ENCODE measurements at places on chromosomes 1 and 21.

GRCh38 chr1:70504176-70504820 lies 93.2 kb downstream of the CTH start:
- DNase-seq = peak; percentile 77

DNA sequence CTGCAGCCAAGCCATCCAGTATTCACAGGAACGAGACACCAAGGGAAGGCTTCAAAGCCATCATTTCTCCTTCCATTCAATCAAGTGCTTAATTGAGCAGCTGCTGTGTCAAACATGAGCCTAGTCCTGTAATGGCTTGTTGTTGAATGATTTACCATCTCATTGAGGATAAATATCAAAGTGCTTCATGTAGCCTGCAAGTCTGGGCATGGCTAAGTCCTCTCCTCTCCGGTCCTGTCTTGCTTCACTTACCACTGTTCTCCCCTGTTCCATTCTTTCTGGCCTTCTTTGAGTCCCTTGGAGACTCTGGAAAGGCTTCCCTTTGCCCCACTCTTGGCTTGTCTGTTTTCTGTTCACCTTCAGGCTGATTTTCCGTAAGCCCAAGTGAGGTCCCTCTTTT lies 279.8 kb downstream of the PBX1 start:
- DNase-seq = no peak

GRCh38 chr1:214707306-214708087 lies 104.5 kb downstream of the CENPF start:
- no peak for DNase-seq

GRCh38 chr1:84598846-84599741 lies 24.9 kb upstream of the CTBS start:
- DNase-seq = no peak

- DNase-seq = no peak
Measured at GRCh38 chr1:201528631-201529252, 10.2 kb upstream of the NAV1 start.

DNA sequence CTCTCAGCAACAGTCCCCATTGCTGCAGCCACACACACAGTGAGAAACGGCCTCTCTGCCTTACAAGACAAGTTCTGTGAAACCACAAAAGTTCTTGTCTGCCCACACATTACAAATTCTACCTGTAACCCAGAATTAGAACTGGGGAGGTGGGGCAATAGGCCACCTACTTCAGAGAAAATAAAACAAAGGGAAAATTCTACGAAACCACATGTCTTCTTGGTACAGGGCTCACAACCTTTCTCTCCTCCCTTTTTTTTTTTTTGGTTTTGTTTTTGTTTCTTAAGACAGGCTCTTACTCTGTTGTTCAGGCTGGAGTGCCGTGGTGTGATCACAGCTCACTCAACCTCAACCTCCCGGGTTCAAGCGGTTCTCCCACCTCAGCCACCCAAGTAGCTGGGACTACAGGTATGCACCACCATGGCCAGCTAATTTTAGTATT lies 30.2 kb downstream of the LPAR3 start:
- DNase-seq = no peak

DNA sequence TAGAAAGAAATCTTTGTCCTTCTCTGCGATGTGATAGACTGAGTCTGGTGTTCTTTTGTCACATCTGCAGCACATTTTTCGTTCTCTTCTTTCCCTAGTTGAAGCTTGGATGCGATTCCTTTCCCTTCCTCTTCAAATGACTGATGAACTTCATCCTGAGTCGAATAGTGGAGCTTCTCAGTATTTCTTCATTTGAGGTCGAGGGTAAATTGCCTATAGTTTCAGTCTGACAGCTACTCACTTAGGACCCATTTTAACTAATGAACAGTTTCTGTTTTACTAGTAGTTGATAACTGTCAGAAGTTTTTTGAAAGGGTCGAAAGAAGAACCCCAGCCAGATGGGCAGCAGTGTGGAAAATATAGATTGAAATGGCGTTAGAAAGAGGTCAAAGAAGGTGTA lies 4.7 kb upstream of the REG4 start:
- DNase-seq = no peak

DNA sequence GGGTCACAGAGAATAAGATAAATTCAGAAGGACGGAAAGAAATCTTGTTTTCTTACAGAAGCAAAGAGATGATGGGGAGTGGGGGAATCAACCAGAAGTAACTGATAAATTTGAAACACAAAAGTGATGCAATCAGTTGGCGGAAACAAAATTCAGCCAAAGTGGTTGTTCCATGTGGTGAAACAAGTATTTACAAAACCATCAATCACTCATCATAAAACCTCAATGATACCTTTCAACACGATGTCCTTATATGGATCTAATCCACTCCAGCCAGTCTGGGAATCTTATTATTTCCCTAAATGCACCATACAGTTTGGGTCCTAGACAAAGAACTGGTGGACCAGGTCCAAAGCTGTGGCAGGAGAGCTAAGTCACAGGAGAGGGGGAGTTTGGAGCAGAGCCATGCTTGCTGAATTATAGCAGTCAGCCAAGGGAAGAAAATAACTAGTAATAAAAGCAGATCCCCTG lies 303.8 kb upstream of the LRRC7 start:
- no peak for DNase-seq

DNA sequence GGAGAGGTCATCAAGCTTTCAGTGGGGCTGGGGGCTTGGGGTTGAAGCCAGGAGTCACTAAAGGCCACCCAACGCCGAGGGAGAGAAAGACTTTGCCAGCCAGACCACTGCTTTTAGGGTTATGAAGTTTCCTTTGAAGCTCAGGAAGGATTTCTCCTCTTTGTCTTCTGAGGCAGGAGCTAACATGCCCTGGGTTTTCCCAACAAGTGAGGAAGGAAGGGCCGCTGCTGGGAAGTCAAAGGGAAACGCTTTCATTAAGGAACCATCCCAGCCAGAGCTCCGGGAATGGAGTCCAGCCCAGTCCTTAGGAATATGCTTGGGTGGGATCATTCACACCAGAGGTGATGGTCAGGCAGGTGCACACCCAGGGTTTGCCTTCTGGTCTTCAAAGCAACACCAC lies 436.9 kb downstream of the PRDM2 start:
- no peak for DNase-seq

Data from colonic mucosa (tissue), 4 donors.